ENCODE measurements at places on chromosomes 13 and 19. TPM values are rescaled to one million over a fixed set of nuclear protein-coding genes. Genes with fewer than 3 reads are reported as not detected.

GRCh38 chr19:18385359-18385674, 641 bp upstream of the GDF15 start:
- DNase-seq, result no peak

The CRLF1 gene
- 29.6 TPM for total RNA-seq

DNA sequence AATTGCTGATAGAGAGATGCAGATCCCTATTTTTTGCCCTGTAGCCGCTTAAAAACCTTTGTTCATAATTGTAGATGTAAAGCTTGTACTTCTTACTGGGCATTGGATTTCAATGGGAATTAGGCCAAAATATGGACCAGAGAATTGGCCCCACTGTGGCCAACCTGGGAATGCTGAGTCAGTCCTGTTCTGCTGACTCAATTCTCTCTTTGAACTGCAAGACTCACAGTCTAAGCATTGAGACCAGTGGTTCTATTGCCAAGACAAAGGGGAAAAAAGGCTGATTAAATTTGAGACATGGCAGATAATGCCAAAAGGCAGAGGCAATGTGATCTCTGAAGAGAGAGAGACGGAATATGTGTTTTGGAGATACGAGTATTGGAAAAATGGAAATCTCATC, 72.5 kb upstream of the UBL3 start:
- DNase-seq, result no peak

The COL4A2 gene
- total RNA-seq, result 165 TPM

DNA sequence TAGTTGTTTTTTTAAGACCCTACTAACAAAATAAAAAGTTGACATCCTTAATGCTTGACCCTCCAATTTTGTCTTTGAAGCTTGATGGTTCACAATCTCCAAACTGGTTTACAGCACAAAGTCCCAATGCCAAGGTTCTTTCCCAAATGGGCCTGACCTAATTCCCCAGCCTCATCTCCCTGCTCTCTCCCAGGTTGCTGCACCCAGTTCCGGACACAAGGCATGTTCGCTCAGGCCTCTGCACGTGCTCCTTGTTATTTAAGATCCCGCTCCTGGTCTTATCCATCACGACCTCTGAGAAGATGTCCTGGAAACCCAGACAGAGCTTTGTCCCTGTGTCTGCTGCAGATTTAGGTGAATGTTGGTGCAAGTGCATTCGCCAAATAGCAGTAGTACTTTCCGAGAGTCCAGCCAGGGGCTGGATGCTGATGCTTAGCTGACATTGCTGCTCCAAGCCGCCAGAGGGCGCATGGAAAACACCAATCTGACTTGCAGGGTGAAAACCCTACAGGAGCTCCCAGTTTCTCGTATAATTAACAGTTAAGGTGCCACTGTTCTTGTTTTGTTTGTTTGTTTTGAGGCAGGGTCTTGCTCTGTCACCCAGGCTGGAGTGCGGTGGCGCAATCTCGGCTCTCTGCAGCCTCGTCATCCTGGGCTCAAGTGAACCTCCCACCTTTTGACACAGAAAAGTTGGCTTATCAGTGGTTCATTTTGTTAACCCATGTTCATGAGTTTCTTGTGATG, 18.5 kb downstream of the LYPD3 start:
- peak; percentile 90 for DNase-seq

The COL5A3 gene
- 8.9 TPM for total RNA-seq

- no peak for DNase-seq
These were observed 182.7 kb upstream of the TSC22D1 start for GRCh38 chr13:44758630-44759383.

The C19orf53 gene
- total RNA-seq, result 91.2 TPM

DNA sequence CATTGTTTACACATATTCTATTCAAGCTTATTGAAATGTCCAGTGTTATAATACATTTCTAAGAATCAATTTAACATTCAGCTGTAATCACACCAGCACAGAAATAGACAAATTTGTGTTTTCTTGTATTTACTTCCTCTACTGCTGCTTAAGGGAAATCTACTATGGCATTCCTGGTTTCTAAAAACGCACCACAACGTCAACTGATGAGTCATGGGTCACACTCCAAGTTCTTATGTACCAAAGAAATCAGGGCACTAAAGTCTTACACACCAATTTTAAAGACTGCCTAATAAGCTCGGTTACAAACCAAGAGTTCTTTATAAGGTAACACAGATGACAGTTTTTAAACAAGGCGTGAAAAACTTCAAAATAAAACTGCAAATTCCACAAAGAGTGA, 13.2 kb downstream of the LNX2 start:
- no peak for DNase-seq

The ADAMTSL5 gene
- total RNA-seq, result 69.7 TPM
